COR-L47 (cell line): ENCODE measurements at places on chromosomes 1 and 21.
A peak's percentile ranks its signal among the peaks of the same experiment; 100 is the strongest.

GRCh38 chr1:201542309-201543035, 3.5 kb downstream of the NAV1 start:
- no peak for DNase-seq

GRCh38 chr21:44900559-44901251, 20.0 kb downstream of the ITGB2 start:
- DNase-seq, result no peak

GRCh38 chr1:156667610-156667967, 9.6 kb downstream of the NES start:
- no peak for DNase-seq

GRCh38 chr1:6753320-6754140, 31.7 kb upstream of the CAMTA1 start:
- DNase-seq, result no peak

DNA sequence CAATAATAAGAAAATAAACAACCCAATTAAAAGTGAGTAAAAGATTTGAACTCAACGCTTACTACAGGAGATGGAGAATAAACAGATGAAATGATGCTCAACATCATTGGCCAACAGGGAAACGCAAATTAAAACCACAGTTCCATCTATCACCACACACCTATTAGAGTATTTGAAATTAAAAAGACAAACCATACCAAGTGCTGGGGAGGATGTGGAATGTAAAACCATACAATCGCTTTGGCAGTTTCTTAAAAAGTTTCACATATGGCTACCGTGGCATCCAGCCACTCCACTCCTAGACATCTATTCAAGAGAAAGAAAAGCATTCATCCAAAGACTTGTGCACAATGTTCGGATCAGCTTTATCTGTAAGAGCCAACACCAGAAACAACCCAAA, 1.3 kb upstream of the LRRC3 start:
- no peak for DNase-seq

GRCh38 chr1:161119092-161119903, 1.4 kb downstream of the NIT1 start:
- no peak for DNase-seq

GRCh38 chr21:45381865-45382696, 22.9 kb upstream of the COL18A1 start:
- DNase-seq, result no peak

DNA sequence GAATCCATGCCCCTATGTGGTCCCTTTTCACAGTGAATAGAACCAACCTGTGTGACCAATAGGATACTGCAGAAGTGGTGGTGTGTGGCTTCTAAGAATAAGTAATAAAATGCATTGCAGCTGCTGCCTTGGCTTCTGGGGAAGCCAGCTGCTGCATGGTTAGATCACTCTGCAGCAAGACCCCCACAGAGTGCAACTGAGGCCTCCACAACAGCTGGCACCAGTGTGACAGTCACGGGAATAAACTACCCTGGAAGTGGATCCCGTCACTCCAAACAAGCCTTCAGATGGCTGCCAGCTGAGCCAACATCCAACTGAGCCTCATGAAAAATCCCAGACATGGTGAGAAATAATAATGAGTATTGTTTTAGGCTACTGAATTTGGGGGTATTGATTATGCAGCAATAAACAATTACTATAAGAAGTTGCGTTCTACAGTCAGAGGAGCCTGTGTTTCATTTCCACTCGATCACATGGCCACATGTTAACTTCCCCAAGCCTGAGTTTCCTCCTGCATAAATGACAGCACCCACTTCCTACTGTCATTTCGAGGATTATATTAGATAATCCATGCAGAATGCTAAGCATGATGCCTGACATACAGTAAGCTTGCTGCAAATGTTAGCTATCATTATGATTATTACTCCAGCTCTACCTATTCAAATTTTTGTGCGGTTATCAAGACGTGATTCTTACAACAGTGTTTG, 20.8 kb upstream of the COG2 start:
- no peak for DNase-seq

DNA sequence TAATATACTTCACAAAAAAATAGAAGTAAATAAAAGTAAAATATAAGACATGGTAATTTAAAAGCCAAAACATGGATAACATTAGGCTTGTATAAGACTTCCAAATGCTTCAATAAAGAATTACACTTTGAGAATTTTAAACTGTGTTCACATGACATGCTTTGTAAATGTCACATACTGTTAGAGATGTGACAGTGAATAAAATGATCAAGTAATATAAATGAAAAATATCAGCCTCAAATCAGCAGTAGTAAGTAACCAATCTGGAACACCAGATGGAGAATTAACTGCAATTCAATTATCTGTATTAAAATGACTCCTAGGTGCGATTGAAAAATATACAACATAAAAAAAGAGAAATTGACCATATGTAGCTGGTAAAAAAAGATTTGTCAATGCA, 1260.8 kb downstream of the BRINP3 start:
- no peak for DNase-seq

GRCh38 chr1:17248781-17249180, at the start of gene PADI3:
PADI3 (plus strand) TSS chr1:17249098; CDS start chr1:17249138, 40 bp downstream.
- no peak for DNase-seq

- no peak for DNase-seq
Observed at GRCh38 chr1:17134724-17135123, 15.5 kb upstream of the PADI2 start.

DNA sequence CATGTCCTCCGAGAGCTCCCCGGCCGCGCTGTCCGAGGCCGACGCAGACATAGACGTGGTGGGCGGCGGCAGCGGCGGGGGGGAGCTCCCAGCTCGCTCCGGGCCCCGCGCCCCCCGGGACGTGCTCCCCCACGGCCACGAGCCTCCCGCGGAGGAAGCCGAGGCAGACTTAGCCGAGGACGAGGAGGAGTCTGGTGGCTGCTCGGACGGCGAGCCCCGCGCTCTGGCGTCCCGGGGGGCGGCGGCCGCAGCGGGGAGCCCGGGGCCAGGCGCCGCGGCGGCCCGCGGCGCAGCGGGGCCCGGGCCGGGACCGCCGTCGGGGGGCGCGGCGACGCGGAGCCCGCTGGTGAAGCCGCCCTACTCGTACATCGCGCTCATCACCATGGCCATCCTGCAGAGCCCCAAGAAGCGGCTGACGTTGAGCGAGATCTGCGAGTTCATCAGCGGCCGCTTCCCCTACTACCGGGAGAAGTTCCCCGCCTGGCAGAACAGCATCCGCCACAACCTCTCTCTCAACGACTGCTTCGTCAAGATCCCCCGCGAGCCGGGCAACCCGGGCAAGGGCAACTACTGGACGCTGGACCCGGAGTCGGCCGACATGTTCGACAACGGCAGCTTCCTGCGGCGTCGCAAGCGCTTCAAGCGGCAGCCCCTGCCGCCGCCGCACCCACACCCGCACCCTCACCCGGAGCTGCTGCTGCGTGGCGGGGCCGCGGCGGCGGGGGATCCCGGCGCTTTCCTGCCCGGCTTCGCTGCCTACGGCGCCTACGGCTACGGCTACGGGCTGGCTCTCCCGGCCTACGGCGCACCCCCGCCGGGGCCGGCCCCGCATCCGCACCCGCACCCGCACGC, 547 bp downstream of the FOXD2 start:
- no peak for DNase-seq

- no peak for DNase-seq
Observed at GRCh38 chr1:183323849-183324683, 94.1 kb downstream of the NMNAT2 start.

- no peak for DNase-seq
Observed at GRCh38 chr1:89043940-89044339, 21.1 kb downstream of the GBP1 start.

DNA sequence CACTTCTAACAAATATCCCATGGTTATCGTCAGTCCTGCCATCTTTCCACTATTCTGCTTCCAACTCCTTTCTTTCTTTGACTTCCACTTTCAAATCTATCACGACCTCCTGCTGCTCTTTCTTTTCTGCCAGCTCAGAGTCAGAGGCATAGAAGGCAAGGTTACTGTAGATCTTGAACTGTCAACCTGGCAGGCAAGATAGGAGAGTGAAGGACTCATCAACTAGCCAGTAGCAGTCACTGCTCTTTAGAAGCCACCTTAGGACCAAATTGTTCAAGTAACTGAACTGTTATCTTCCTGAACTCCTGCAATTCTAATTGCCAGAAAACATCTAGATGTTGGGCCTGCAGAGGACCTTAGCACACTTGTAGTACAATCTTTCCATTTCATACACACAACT, 13.1 kb upstream of the FCER1A start:
- no peak for DNase-seq

DNA sequence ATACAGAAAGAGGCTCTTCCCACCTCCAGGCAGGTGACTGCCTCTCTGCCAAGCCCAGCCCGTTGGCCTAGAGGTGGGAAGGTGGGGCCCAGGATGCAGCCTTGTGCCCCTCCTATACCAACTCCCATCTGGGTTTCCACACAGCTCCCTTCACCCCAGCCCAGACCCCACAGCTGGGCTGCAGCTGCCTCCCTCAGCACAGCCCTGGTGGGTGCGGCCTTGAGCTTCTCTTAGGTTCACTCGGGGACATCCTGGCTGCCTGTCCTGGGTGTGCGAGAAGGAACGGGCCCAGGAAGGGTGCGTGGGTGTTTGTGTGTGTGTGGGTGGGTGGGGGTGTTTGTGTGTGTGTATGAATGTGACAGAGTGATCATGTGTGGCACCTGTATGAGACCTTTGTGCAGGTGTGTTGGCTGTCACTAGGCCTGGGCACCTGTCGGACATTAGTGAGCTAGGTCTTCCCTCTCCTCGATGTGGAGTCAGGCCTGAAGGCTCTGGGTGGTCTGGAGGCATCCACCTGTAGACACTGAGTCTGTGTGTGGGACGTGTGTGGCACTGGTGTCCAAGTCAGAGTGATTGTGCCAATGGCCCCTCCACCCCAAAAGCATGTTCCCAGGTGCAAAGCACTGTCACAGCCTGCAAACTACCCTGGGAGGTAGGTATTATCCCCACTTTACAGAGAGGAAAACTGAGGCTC, 30.7 kb downstream of the FOXO6 start:
- no peak for DNase-seq

GRCh38 chr1:68969441-68969840, 472.6 kb upstream of the DEPDC1 start:
- no peak for DNase-seq

DNA sequence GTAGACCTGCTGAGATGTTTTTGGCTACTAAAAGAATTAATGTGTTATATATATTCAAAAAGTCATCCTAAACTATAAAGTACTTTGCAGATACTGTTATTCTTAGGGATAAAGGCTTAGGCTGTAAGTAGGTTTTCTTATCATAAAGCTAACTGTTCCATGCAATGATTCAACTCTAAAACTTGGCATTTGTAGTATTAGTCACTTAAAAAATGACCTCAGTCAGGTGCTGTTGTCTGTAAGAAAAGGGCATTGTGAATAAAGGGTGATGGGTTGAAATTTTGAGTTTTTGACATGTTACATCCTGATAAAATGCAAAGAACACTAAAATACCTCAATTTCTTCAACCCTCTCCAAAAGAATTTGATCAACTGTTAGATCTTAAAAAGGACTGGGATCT, 32.9 kb downstream of the ADCY10 start:
- no peak for DNase-seq

GRCh38 chr1:23215751-23216449, 1.4 kb downstream of the HTR1D start:
- DNase-seq, result no peak

DNA sequence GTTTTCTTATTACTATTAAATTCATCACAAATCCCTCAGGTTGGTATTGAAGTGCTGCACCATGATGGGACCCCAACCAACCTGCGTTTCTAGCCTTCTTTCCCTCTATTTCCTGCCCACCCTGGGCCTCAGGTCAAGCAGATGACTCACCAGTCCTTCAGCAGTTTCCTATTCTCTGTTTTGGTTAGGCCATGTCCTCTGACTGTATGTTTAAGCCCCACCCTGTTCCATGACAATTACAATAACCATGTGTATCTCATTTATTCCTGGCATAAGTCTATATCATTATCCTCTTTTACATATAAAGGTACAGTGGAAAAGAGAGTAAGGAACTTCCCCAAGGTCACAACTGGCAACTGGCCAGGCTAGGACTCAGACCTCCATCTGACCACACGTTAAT, 5.3 kb upstream of the FAM78B start:
- no peak for DNase-seq

GRCh38 chr21:46437511-46437910, 21.2 kb upstream of the DIP2A start:
- no peak for DNase-seq

- no peak for DNase-seq
Observed at GRCh38 chr1:205570796-205571537, 60.8 kb downstream of the ELK4 start.

GRCh38 chr1:15640667-15641066, 23.4 kb downstream of the DDI2 start:
- DNase-seq, result no peak

GRCh38 chr1:221648201-221648600, 93.7 kb downstream of the DUSP10 start:
- no peak for DNase-seq

DNA sequence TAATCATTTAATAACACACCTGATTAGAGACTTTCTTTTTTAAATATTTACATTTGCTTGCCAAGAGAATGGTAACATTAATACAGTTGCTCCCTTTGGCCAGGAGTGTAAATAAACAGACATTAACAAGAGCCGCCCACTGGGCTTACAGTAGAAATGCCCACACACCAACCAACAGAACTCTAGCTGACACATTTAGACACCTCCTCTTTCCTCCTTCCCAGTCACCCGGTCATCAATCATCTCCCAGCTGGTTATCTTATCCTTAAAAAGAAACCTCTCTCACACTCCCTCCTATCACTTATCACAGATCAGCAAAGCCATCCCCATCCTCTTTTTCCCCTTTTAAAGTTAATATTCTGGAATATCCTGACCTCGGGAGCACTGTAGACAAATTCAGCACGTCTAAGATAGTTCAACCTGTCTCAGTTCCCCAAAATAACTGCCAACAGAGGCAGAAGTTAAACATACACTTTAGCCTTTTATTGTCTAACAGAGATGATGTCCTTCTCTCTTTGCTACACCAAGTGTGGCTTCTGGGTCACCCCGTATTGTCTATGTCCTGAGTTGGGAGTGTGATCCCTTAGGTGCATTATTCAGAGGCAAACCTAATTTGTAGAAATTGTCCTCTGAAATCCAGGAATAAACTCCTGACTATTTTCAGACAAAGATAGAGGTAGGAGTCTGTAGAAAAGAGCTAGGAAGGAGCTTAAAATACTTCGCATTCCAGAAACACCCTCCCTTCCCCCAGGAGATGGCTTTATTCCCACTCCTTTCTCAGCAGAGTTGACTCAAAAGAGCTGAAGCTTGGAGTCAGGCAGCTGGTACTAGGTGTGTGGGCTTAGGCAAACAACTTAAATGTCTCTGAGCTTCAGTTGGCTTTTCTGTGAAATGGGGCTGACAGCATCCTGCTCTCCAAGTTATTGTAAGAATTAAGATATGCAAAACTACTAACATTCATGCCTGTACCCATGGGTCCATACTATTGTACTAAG, 8.8 kb downstream of the MYCL start:
- peak; percentile 100 for DNase-seq
